ENCODE measurements at places on chromosomes 11 and 22. TPM values are rescaled to one million over a fixed set of nuclear protein-coding genes. Genes with fewer than 3 reads are reported as not detected.

DNA sequence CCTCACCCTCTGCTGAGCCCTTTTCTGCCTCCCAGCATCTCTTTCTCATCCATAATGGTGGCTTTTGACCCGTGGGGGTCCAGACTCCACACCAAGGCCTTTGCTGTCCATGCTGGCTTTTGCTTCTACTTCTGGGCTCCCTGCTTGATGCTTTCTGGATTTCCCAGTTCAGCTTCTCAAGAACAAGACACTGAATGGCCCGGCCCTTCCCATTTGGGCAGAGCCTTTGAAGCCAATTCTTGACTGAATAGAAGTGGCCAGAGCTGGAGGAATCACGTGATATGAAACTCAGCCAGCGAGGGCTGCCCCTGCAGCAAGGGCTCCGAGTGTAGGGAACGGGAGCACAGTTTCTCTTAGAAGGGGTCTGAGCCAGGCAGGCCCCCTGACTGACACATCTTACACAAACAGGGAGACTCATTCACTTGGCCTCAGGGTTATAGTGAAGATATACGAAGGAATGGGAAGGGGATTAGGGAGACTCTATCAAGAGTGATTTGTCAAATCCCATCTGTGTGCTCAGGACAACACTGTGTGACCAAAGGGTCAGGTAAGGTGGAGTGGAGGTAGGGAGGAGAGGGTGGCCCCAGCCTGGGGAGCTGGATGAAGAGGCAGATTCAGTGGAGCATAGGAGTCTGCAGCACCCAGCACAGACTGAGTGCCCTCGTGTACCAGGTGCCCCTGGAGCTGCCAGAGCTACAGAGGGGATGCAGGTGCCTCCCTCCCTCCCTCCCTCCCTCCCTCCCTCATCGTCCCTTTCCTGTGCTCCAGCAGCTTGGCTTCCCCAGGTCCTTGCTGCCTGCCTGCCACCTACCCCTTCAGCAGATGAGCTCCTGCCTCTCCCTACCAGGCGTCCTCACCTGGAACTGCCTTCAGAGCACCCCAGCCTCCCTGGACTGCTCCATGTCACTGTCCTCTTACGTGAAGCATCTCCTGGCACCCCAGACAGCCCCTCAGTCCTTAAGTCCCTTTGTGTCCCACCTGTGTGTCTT lies 106.0 kb downstream of the TRIM29 start:
- no peak for DNase-seq

DNA sequence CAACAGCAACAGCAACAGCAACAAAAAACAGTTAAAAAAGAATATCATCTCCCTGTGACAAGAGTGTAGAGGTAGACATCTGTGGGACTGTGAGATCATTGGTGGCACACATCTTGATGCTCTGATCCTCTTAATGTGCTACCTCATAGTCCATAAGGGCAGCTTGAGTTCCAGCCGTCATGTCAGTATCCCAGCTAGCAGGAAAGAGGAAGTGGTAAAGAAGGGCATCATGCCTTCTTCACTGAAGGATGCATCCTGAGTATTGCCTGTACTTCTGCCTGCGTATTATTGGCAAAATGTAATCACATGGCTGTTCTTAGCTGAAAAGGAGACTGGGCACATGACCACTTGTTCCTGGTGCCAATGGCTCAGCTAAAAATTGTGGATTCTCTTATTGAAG lies 314.3 kb downstream of the TBC1D22A start:
- DNase-seq = no peak

- no peak for DNase-seq
Observed at GRCh38 chr11:113562981-113563461, 87.8 kb upstream of the DRD2 start.

GRCh38 chr11:68146010-68146540 lies 24.9 kb upstream of the CHKA start:
- no peak for DNase-seq

GRCh38 chr11:60428517-60428916 lies 855 bp upstream of the MS4A5 start:
- no peak for DNase-seq

GRCh38 chr11:64631675-64632074 lies 40.7 kb downstream of the SLC22A12 start:
- DNase-seq = no peak

GRCh38 chr22:20256027-20256426 lies 12.1 kb downstream of the RTN4R start:
- DNase-seq = no peak

The APOL4 gene
- 2.0 TPM for total RNA-seq

The MPEG1 gene
- not detected for total RNA-seq
